ENCODE measurements at places on chromosomes 12 and 14. TPM values are rescaled to one million over a fixed set of nuclear protein-coding genes. Genes with fewer than 3 reads are reported as not detected.

The TAS2R31 gene
- 4.9 TPM for total RNA-seq

GRCh38 chr14:73833034-73833433 is 18.6 kb upstream of the PTGR2 start:
- H3K27ac ChIP-seq = no peak overlapping the region
- H3K4me1 ChIP-seq = no peaks in the 10 kb centered on the region
- H3K4me3 ChIP-seq = no peak overlapping the region
- H3K27me3 ChIP-seq = no peaks in the 10 kb centered on the region
- no peaks in the 10 kb centered on the region for H3K36me3 ChIP-seq

DNA sequence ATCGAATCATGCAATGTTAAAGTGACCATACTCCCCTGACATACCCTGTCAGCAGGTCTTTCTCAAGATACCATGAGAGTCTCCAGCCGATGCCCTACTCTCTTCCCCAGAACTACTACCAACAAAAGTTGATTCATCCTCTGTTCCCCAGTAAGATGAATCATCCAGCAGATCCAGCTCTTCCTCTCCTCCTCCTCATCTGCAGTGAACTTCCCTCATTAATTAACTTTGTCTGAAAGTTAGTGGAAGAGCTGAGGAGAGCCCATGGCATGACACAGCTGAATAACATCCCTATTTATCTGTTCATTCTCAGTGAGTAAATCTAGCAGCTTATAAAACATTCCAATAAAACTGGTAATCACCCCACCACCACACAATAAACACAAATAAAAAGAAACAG is 213.4 kb downstream of the EGLN3 start:
- no peak overlapping the region for H3K27ac ChIP-seq
- H3K4me3 ChIP-seq = no peak overlapping the region
- H3K4me1 ChIP-seq = no peaks in the 10 kb centered on the region
- no peaks in the 10 kb centered on the region for H3K36me3 ChIP-seq
- DNase-seq = no peak

GRCh38 chr12:104590022-104590421 is 133.3 kb downstream of the CHST11 start:
- no peak overlapping the region for H3K4me3 ChIP-seq
- H3K27me3 ChIP-seq = no peaks in the 10 kb centered on the region
- no peak for DNase-seq
- H3K36me3 ChIP-seq = no peaks in the 10 kb centered on the region
- H3K4me1 ChIP-seq = no peaks in the 10 kb centered on the region

DNA sequence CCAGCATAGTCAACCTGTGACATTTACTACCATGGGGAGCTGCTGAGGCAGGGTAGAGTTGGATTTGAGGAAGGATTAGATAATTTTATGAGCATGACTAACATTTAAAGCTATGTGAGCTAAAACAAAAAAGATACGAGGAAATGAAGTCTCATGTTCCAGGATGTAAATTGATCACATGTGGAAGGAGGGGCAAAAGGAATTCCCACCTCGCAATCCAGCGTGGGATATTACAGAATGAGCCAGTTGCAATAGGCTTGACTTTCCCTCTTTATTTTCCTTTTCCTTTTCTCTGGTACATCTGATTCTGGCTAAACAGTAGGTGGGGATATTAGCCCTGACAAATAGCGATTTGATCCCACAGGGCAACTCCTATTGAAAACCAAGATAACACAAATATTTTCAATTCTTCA is 214.9 kb upstream of the HMGA2 start:
- H3K27ac ChIP-seq = no peak overlapping the region
- DNase-seq = no peak
- no peak overlapping the region for H3K4me3 ChIP-seq
- H3K27me3 ChIP-seq = no peaks in the 10 kb centered on the region
- no peaks in the 10 kb centered on the region for H3K36me3 ChIP-seq

The PIWIL1 gene
- total RNA-seq = not detected

GRCh38 chr14:94180655-94181271 is 6.6 kb downstream of the PPP4R4 start:
- H3K4me1 ChIP-seq = no peaks in the 10 kb centered on the region
- H3K27me3 ChIP-seq = no peaks in the 10 kb centered on the region
- DNase-seq = no peak

GRCh38 chr14:101797856-101798255 is 36.3 kb downstream of the PPP2R5C start:
- DNase-seq = no peak
- no peak overlapping the region for H3K4me3 ChIP-seq
- H3K27me3 ChIP-seq = no peaks in the 10 kb centered on the region
- H3K36me3 ChIP-seq = no peaks in the 10 kb centered on the region
- no peak overlapping the region for H3K27ac ChIP-seq

- no peaks in the 10 kb centered on the region for H3K4me1 ChIP-seq
- no peaks in the 10 kb centered on the region for H3K36me3 ChIP-seq
- H3K4me3 ChIP-seq = no peak overlapping the region
- H3K27ac ChIP-seq = no peak overlapping the region
Measured at GRCh38 chr12:111532751-111533150, 66.4 kb downstream of the ATXN2 start.

The GSC gene
- total RNA-seq = not detected

DNA sequence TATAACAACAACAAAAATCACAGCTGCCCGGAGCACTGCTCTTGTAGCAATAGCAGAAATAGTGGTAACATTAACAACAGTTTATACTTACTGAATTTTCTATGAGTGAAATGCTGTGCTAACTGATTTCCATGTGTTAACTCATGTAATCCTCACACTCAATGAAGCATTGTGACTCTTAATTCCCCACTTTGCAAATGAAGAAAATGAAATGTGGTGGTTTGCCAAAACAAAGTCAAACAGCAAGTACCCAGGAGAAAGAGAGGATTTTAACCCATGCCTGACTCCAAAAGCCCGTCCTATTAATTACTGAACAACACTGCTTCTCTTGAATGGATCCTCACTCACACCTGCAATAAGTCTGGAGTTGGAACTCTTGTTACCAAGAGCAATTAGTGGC is 123.5 kb downstream of the MED13L start:
- no peak overlapping the region for H3K27ac ChIP-seq
- DNase-seq = no peak
- H3K4me1 ChIP-seq = no peaks in the 10 kb centered on the region
- no peaks in the 10 kb centered on the region for H3K27me3 ChIP-seq
- H3K36me3 ChIP-seq = no peaks in the 10 kb centered on the region
- no peak overlapping the region for H3K4me3 ChIP-seq

DNA sequence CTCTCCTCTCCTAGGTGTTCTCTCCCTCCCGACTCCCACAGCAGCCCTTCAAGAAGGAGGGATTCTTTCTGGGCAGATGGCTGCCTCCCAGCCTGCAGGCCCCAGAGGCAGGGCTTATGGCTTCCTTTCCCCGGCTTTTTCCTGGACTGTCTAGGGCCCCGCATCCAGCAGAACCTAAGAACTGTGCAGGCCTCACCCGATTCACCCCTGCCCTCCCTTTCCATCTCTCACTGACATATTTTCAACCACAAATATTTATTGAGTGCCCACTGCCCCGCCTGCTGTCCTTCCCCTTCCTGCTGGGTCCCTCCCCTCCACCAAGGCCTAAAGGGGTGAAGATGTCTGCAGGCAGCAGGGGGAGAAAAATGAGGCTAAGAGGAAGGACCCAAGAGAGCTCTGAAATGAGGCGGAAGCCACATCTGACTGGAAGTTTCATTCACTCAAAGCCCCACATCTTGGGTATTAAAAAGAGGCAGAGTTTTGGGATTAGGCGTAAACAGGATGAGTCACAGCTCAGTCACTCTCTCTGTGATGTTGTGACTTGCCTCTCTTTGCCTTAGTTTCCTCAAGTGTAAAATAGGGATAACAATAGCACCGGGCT is 2.9 kb downstream of the SCNN1A start:
- no peaks in the 10 kb centered on the region for H3K4me1 ChIP-seq
- no peak overlapping the region for H3K4me3 ChIP-seq

DNA sequence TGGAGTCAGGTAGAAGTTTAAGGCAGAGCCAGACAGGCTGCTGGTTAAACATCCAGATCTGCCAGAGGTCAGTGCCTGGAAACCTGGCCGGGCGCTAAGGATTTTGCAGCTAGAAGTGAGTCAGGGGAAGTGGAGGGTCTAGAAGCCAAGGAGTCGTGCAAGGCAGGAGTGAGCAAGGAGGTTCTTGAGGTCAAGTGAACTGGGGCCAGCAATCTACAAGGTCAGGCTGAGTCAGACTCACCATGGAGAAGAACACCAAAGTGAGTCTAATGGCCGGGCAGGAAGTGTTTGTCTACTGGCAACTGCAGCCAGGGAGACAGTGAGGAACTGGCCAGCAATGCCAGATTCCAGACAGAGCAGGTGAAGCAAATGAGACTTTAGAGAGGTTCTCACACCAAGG is 628.2 kb downstream of the ETNK1 start:
- DNase-seq = no peak
- no peaks in the 10 kb centered on the region for H3K36me3 ChIP-seq
- no peak overlapping the region for H3K4me3 ChIP-seq
- no peaks in the 10 kb centered on the region for H3K27me3 ChIP-seq
- no peaks in the 10 kb centered on the region for H3K4me1 ChIP-seq

DNA sequence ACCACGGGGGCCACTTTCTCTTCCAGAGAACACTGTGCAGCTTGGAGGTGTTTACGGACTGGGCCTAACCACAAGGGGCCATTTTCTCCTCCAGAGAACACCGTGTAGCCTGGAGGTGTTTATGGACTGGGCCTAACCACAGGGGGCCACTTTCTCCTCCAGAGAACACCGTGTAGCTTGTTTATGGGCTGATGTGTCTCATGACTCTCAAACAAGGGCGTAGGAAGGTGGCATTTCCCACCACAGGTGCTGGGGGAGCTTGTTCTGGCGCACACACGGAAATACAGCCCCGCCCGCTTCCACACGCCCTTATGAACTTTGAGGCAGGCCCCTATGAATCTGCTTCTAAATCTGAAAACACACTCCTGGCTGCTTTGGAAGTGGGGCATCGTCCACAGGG is 174.6 kb upstream of the SFSWAP start:
- no peaks in the 10 kb centered on the region for H3K27me3 ChIP-seq
- no peak overlapping the region for H3K27ac ChIP-seq
- no peak for DNase-seq
- no peak overlapping the region for H3K4me3 ChIP-seq

DNA sequence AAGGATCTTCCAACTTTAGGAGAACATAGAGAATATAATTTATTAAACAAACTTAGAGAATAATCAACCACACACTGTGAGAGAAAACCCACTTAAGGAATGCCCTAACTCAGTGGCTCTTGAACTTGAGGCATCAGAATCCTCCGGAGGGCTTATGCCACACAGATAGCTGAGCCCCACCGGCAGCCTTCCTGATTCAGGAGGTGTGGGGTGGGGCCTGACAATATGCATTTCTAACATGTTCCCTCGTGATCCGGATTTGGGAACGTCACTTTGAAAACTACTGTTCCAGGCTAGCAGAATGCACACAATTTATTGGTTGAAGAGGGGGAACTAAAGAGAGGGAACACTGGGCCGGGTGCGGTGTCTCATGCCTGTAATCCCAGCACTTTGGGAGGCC is 2.0 kb upstream of the SOAT2 start:
- H3K4me1 ChIP-seq = no peaks in the 10 kb centered on the region
- H3K4me3 ChIP-seq = no peak overlapping the region
- DNase-seq = no peak
- no peaks in the 10 kb centered on the region for H3K27me3 ChIP-seq
- no peak overlapping the region for H3K27ac ChIP-seq

DNA sequence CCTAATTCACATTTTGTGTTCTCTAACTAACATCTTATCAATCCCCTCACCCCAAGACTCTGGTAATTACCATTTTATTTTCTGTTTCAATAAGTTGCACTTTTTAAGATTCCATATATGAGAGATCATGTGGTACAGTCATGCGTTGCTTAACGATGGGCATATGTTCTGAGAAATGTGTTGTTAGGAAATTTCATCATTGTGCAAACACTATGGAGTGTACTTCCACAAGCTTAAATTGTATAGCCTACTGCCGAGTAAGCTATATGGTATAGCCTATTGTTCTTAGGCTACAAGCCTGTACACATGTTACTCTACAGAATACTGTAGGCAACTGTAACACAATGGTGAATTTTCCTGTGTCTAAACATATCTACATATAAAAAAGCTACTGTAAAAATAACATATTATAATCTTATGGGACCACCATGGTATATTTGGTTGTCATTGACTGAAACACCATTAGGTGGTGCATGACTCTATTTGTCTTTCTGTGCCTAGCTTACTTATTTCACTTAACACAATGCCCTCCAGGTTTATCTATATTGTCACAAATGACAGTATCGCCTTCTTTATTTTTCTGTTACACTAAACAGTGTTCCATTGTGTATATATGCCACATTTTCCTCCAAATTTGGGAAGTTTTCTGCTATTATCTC is 473.4 kb upstream of the LMO3 start:
- H3K27me3 ChIP-seq = no peaks in the 10 kb centered on the region
- no peak overlapping the region for H3K4me3 ChIP-seq
- no peak overlapping the region for H3K27ac ChIP-seq
- DNase-seq = no peak
- no peaks in the 10 kb centered on the region for H3K4me1 ChIP-seq
- H3K36me3 ChIP-seq = no peaks in the 10 kb centered on the region

The ENDOU gene
- total RNA-seq = not detected

The CLMN gene
- 36.7 TPM for total RNA-seq

The HOXC11 gene
- not detected for total RNA-seq

The CCDC196 gene
- total RNA-seq = 5.6 TPM

GRCh38 chr14:106586098-106586704 is 1059.8 kb downstream of the TMEM121 start:
- no peaks in the 10 kb centered on the region for H3K36me3 ChIP-seq
- H3K27me3 ChIP-seq = no peaks in the 10 kb centered on the region
- no peak for DNase-seq
- H3K4me3 ChIP-seq = no peak overlapping the region
- H3K4me1 ChIP-seq = no peaks in the 10 kb centered on the region
- no peak overlapping the region for H3K27ac ChIP-seq
